ENCODE measurements at places on chromosomes 2 and 18. TPM values are rescaled to one million over a fixed set of nuclear protein-coding genes. Genes with fewer than 3 reads are reported as not detected.

Gene DAPL1
- polyA plus RNA-seq: 426 TPM

Gene TEKT4
- polyA plus RNA-seq: 0.02 TPM

Gene RALB
- 62.4 TPM for polyA plus RNA-seq

Gene KCNG3
- 0.04 TPM for polyA plus RNA-seq

Gene LIPG
- polyA plus RNA-seq: 1.4 TPM

Gene TMEM182
- polyA plus RNA-seq: 0.96 TPM

Gene ZBTB7C
- polyA plus RNA-seq: 20.6 TPM

Gene SOX11
- polyA plus RNA-seq: not detected

Gene EML6
- polyA plus RNA-seq: 1.3 TPM

Gene GALR1
- polyA plus RNA-seq: under 0.01 TPM

Gene MEIS1
- 30.4 TPM for polyA plus RNA-seq

Gene METTL8
- polyA plus RNA-seq: 13.8 TPM

Gene IL36B
- 8.8 TPM for polyA plus RNA-seq

Gene CYTIP
- polyA plus RNA-seq: 1.4 TPM

Gene CHST9
- 0.26 TPM for polyA plus RNA-seq

Gene PDCD1
- polyA plus RNA-seq: 0.54 TPM

Gene TUBA4B
- polyA plus RNA-seq: not detected
